ENCODE measurements at places on chromosomes 2 and 18. TPM values are rescaled to one million over a fixed set of nuclear protein-coding genes. Genes with fewer than 3 reads are reported as not detected.

NEB gene
- polyA plus RNA-seq, result 2.7 TPM

SLC19A3 gene
- polyA plus RNA-seq, result not detected

KCNG2 gene
- polyA plus RNA-seq, result not detected

CERKL gene
- 8.6 TPM for polyA plus RNA-seq

CNGA3 gene
- polyA plus RNA-seq, result not detected

DLGAP1 gene
- polyA plus RNA-seq, result not detected

ZRANB3 gene
- 0.64 TPM for polyA plus RNA-seq

PLGLB1 gene
- polyA plus RNA-seq, result 0.42 TPM

BBS5 gene
- not detected for polyA plus RNA-seq

RTP5 gene
- 0.03 TPM for polyA plus RNA-seq

SPATA3 gene
- polyA plus RNA-seq, result not detected

SPDYA gene
- not detected for polyA plus RNA-seq

GRB14 gene
- not detected for polyA plus RNA-seq

PAX3 gene
- polyA plus RNA-seq, result not detected

AQP12A gene
- polyA plus RNA-seq, result not detected

SERPINB13 gene
- polyA plus RNA-seq, result not detected

LINC00305 gene
- not detected for polyA plus RNA-seq

TEKT4 gene
- not detected for polyA plus RNA-seq

GFPT1 gene
- polyA plus RNA-seq, result 3.7 TPM

RAB31 gene
- 367 TPM for polyA plus RNA-seq

SFTPB gene
- polyA plus RNA-seq, result 0.18 TPM

ITSN2 gene
- polyA plus RNA-seq, result 44.4 TPM

UGT1A3 gene
- polyA plus RNA-seq, result not detected

NT5DC4 gene
- not detected for polyA plus RNA-seq

TUBA3E gene
- not detected for polyA plus RNA-seq

ASPRV1 gene
- 0.27 TPM for polyA plus RNA-seq

SNORC gene
- not detected for polyA plus RNA-seq

CD8A gene
- 0.88 TPM for polyA plus RNA-seq

DUSP19 gene
- polyA plus RNA-seq, result 0.04 TPM

TTN gene
- polyA plus RNA-seq, result under 0.01 TPM

CHST9 gene
- polyA plus RNA-seq, result not detected

ABCB11 gene
- polyA plus RNA-seq, result not detected

C2orf76 gene
- 9.7 TPM for polyA plus RNA-seq

TRIM43 gene
- polyA plus RNA-seq, result not detected

ADD2 gene
- polyA plus RNA-seq, result 0.18 TPM

PDE1A gene
- not detected for polyA plus RNA-seq
